ENCODE measurements at places on chromosomes 12 and 14.

DNA sequence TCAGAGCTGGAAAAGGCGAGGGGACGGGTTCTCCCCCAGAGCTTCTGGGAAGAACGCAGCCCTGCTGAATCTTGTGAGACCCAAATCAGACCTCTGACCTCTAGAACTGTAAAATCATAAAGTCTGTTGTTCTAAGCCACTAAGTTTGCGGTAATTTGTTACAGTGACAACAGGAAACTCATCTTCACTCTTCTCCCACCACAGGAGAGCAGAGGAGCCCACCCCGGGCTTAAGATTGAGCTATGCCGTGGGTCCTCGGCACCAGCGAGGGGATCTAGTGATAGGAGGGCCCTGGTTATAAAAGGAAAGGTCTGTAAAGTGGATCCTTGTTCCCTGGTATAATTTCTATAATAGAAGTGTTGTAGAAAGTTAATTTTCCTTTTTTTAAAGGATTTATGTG, 7.6 kb downstream of the MLXIP start:
- no peak for DNase-seq

DNA sequence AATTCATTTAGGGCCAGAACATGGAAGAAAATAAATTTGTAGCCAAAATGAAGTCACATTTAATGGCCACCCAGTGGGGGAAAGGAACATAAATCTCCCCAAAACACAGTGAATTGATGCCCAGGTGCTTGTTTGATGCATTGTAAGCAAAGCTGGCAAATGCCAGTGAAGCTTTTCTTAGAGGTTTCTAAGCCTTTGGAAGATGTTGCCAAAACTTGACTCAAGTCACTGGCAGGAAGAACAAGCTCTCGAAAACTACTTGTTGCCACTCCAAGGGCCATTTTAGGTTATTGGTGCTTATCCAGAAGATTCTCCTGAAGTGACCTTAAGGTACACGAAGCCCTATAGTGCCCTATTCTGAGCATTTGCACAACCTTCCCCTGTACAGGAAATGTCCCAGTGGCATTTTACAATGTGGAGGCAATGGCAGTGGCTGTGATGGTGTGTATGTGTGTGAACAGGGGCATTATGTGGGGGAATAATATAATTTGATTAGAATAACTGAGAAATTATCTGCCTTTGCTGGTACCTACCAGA, 89.5 kb upstream of the NOVA1 start:
- no peak for DNase-seq

- peak; percentile 75 for DNase-seq
Observed at GRCh38 chr14:91286530-91286937, 42.0 kb upstream of the GPR68 start.

DNA sequence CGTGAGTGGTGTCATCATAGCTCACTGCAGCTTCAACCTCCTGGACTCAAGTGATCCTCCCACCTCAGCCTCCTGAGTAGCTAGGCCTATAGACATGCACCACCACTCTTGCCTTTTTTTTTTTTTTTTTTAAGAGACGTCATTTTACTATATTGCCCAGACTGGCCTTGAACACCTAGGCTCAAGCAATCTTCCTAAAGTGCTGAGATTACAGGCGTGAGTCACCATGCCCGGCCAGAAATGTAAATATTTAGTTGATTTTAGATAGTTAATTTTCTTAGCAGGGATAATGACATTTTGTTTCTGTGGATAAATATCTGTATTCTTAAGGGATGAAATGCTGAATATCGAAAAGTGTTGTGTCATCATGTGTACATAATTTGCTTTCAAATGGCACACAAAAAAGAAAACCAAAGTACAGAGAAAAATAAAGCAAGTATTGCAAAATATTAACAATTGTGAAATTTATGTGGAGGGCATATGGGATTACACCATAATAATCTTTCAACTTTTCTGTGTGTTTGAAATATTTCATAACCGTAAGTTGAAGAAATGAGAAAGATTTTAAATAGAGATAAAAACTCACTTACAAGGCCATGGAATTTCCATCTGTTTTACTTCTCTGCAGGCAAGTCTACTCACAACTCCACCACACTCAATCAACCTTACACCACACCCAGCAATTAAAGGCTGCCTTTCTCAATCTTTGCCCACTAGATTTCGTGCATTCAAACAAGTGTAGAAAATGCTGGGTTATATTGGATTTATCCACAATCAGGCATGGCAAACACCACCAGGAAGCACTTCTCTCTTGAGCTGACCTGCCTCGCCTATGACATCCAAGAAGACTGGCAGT, 93.7 kb downstream of the SPTSSA start:
- no peak for DNase-seq

GRCh38 chr14:51092965-51093364, 1.9 kb downstream of the TRIM9 start:
- no peak for DNase-seq

GRCh38 chr12:124556896-124557501, 10.4 kb downstream of the NCOR2 start:
- no peak for DNase-seq

DNA sequence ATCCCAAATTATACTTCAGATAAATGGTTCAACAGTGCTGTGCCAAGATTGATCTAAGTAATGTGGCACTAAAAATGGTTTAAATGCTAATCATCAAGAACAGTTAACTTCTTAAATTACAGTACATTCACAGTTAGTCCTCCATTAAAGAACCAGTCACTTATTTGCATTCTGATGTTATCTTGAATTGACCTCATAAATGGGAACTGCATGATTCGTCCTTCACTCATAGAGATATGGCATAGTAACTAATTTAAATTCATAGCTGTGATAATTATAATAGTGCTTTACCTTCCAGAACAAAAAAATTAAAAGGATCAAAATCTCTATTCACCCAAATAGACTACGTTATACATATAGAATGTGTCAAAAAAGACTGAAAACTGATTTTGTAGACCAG, 61.1 kb downstream of the COCH start:
- no peak for DNase-seq

DNA sequence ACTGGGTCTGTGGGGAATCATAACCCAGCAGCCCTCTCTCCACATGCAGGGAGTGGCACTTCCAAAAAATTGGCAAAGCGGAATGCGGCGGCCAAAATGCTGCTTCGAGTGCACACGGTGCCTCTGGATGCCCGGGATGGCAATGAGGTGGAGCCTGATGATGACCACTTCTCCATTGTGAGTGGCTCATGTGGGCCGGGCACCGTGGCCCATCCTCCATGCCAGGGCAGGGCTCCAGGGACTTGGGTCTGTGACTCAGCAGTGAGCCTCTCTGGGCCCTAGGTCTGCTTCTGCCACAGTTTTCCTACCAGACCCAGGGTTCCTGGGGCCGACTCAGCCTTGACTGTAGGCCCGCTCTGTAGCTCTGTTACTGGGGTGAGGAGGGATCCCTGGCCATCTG, 2.2 kb downstream of the NPFF start:
- no peak for DNase-seq

Data from left hindlimb (tissue), 1 donor.